ENCODE measurements at places on chromosomes 16 and 17.

- no peak for DNase-seq
These were observed 101.4 kb downstream of the MAP2K4 start for GRCh38 chr17:12122075-12122474.

DNA sequence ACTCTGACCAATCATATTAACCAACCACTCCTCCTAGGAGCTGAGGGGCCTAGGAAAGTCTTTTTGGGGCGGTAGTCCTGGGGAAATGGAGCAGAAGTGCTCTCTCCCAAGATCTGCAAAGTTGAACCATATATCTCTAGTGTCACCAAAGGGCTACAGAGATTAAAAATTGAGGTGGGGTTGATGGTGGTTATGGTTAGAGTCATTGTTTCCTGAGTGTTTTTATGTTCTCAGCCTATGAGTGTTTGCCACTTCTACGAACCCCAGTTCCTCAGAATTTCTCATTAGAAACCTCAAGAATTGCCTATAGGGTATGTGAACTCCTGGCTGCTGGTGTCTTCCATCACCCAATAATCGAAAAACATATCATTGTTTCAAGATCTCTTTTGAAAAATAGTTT is 217.8 kb downstream of the CDRT15L2 start:
- no peak for DNase-seq

DNA sequence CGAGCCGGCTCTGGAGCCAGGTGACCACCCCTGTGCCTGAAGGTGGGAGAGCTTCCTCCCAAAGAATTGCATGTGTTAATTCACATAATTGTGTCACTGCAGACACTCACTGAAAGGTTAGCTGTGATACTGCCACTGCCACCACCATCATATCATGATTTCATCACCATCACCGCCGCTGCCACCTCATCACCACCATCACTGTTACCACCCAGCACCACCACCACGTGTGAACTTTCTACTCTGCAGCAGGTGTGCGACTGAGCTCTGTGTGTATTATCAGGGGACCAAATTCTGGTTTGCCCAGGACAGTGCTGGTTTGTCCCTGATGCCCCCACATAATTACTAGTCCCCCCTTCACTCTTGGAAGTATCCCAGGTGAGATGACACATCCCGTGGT is 15.2 kb downstream of the BCAR1 start:
- no peak for DNase-seq

DNA sequence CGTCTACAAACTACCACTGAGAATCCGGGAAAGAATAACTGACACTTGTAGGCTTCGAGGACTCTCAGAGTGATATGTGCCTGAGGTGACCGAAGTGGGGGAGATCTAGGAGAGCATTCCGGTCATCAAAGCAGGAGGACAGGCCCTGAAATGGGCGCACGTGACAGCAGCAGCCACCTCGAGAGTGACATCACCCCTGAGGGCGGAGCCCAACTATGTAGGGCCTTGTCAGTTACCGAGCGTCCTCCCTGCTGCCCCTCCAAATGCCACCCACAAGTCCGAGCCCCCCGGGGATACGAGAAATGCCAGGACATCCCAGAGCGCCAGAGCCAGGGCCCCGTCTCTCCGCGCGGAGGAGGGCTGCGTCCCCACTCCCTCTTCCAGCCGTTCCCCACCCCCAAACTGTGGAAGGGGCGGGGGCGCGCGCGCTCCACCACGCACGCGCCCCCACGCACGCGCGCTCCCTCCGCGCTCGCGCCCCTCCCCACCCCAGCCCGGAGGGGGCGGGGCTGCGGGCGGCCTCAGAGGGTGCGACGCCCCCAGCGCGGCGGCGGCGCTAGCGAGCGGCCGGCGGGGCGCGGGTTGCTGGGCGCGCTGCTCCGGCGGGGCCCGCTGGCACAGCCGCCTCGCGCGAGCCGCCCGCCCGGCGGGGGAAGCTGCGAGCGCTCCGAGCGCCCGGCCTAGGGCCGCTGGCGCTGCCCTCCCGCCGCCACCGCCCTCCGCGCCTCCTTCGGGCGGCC is at the start of gene TANC2:
Gene TANC2 (plus strand): TSS at position 550 of the 740 bp plus-strand sequence. CDS start 43,325 bp downstream, outside the sequence.
- DNase-seq, result peak; percentile 68

DNA sequence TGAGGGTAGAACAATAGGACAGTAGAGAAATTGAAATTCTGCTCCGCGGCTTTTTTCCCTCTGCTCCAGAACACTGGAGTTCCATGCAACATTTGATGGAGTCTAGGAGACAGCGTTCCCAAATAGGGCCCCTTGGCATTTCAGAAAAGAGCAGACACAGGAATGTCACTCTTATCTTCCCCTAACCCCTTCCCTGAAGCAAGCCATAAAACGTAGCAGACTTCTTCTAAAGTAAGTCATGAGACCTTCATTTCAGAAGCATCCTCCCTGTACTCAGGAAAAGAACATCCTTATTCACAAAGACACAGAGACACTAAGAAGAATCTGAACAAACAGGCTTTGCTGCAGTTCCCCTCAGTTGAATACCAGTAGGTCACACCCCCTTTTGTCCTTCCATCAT is 296.1 kb upstream of the SOX9 start:
- DNase-seq, result no peak

DNA sequence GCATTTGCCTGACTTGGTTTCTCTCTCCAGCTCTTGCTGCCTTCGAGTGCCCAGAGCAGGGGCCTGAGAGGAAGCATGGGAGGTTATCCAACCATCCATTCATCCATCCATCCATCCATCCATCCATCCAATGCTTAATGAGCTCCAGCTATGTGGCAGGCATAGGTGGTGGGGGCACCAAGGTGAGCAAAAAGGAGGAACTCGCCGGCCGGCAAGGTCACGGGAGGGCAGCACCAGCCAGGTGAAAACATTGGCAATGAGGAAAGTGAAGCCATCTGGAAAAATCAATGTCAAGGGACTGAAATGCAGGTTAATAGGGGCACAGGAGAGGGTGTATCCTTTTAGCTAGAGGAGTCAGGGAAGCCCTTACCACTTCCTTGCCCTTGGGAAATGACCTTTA is 18.2 kb upstream of the DOK4 start:
- no peak for DNase-seq

DNA sequence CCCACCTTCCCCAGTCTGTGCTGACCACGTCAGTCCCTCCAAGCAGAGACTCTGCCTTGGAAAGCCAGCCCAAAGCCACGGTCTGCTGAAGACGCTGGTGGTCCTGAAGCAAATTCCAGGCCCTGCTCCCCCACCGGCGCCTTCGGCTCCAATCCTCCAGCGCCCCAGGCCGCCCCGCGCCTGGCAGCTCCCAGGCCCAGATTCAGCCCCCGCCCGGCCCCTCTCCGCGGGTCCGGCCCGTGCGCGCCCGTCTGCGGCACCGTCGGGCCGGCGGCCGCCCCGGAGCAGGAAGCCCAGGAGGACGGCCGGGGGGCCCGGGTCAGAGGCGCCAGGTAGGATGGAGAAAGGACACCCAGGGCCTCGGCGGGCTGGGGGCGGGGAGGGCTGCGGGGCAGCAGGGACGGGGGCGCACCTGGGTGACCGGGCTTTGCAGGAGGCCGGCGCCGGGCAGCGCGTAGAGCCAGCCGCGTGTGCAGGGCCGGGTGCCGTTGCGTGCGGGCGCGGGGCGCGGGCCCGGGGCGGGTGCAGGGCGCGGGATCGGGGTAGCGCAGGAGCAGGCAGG is 594 bp upstream of the SLC22A31 start:
- DNase-seq, result no peak

DNA sequence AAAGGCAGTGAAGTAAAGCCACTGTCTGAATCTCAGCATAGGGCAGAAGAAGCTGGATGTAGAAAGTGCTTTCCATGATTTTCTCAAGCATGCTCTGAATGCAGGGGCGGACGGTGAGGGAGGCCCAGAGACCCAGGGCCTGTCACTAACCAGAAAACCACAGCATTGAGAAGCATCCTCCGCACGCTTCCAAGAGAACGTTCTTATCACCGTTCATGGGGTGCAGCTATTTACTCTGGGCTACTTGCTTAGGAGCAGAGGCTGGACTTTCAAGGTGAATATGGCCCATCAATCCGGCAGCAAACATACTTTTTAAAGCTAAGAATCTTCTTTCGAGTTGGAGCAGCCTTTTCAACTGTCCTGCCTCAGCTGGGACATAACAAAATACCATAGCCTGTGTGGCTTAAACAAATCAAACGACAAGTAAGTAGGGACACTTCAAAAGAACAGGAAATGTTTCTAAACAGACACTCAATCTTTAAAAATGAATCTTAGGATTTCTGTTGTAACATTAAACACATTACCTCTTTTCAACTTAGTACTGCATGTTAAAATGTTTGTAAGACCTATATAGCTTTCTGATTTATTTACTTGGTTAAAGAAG is 46.5 kb upstream of the CDRT4 start:
- no peak for DNase-seq

GRCh38 chr17:59893676-59894100 is 767 bp downstream of the RPS6KB1 start:
- no peak for DNase-seq

DNA sequence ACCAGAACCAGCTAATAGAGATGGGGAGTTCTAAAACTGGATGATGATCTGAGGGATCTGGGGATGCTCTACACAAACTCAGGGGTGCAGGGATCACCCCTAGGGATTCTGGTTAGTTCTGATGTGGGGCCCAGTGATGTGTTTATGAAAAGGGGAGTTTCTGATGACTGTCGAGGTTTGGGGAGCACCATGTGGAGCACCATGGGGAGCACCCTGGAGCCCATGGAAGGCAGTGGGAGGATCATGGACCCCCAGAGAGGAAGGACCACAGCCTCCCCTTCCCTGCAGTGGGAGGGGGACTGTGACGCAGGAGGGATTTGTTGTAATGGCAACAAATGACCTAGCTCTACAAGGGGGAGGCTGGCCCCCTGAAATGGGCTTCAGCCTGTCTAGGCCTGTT is 18.4 kb downstream of the PIMREG start:
- DNase-seq, result no peak

DNA sequence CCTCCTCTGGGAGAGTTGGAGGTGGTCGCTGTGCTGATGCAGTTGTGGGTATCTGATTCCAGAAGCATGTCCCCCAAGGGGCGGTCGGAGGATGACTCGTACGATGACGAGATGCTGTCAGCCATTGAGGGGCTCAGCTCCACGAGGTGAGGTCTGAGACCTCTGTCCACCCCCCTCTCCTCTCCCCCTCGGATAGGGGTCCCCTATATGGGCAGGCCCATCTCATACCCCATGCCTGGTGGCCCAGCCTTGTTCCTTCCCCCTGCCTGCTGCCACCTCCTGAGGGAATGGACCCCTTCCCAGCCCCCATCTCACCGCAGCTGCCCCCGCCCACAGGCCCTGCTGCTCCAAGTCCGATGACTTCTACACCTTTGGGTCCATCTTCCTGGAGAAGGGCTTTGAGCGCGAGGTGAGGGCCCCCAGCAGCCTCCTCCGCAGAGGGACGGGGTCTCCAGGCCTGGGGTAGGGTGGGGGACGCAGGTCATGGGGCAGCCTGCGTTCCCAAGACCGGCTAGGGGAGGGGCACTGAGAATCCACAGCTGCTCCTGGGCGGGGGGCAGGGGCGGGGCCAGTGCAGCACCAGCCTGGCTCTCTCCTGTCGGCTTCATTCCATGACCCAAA is 39.2 kb downstream of the ADCY7 start:
- DNase-seq, result no peak

GRCh38 chr16:997440-998051 is 16.0 kb downstream of the SOX8 start:
- DNase-seq, result peak; percentile 36

GRCh38 chr16:65538976-65539375 is 417.1 kb upstream of the CDH11 start:
- no peak for DNase-seq

DNA sequence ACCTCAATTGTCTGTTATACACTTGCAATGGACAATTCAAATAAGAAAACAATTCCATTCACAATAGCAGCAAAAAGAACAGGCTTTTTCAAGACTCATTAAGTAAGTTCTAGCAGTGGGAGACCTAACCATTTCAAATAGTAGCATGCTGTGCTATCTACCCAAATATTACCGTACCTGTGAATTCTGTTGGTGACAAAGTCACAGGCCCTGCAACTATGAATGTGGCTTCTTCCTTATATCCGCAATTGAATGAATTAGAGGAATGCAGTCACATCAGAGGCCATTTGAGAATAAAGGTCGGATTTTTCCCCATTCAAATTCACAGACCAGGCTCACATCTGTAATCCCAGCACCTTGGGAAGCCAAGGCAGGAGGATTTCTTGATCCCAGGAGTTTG is 800 bp upstream of the NME4 start:
- DNase-seq, result no peak

- no peak for DNase-seq
These were observed 11.0 kb upstream of the SLC6A4 start for GRCh38 chr17:30246460-30246859.

DNA sequence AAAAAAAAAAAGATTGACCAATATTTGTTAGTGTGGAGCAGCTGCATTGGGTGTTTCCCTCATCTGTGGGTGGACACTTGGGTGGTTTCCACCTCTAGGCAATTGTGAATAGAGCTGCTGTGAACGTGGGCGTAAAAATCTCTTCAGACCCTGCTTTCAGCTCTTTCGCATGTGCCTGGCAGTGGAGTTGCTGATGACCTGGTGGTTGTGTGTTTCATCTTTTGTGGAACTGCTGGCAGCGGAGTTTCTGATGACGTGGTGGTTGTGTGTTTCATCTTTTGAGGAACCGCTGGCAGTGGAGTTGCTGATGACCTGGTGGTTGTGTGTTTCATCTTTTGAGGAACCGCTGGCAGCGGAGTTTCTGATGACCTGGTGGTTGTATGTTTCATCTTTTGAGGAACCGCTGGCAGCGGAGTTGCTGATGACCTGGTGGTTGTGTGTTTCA is 21.4 kb downstream of the ZC3H18 start:
- no peak for DNase-seq

DNA sequence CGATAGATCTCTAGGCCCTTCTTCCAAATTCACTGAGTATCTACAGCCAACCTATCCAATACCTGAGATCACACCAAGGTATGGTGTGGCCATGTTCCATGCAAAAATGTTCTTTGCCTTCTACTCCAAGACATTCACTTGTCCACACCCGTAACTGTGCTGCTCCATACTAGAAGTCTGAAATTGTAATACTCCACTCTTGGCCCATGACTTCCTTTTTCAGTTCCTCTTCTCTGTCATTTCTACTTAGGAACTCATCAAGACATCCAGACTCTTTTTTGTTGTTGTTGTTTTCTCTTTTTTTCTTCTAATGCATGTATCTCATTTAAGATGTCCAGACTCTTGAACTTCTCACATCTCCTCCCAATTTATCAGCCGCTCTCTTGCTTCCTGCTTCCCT is 42.5 kb upstream of the KSR1 start:
- DNase-seq, result no peak

DNA sequence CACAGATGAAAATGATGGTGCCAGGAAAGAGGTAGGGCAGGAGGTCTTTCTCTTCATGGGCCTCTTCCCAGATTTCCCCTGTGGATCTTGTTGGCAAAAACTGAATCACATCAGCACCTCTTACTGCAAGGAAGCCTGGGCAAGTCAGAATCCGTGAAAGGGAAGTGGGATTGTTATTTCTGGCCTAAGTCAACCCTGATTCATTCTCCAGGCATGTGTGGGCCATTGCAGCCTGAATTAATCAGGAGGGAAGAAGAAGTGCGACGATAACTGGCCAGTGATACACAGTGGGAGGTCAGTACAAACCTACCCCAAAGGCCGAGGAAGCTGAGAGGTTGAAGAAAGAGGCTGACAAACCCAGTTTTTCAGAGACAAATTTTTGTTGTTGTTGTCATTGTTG is 17.9 kb upstream of the NSMCE1 start:
- no peak for DNase-seq

- no peak for DNase-seq
These were observed 15.4 kb downstream of the SLC25A10 start for GRCh38 chr17:81727324-81728031.

- no peak for DNase-seq
These were observed 27.6 kb downstream of the ELAC2 start for GRCh38 chr17:12990041-12990808.

GRCh38 chr17:14715561-14715960 is 414.7 kb downstream of the HS3ST3B1 start:
- DNase-seq, result no peak
